ENCODE measurements at places on chromosomes 13 and 19. TPM values are rescaled to one million over a fixed set of nuclear protein-coding genes. Genes with fewer than 3 reads are reported as not detected.

SLC10A2 gene
- total RNA-seq = not detected

CASP14 gene
- not detected for total RNA-seq

OR7D2 gene
- under 0.01 TPM for total RNA-seq

ZNF177 gene
- total RNA-seq = 3.1 TPM

VSIG10L gene
- total RNA-seq = 0.17 TPM

DHDH gene
- not detected for total RNA-seq

PABPC3 gene
- total RNA-seq = 0.14 TPM

KLK6 gene
- total RNA-seq = not detected

ADAMTSL5 gene
- total RNA-seq = 0.19 TPM

STARD13 gene
- 27.1 TPM for total RNA-seq

TMEM205 gene
- 267 TPM for total RNA-seq

IZUMO4 gene
- 0.65 TPM for total RNA-seq

NCAN gene
- total RNA-seq = not detected

PTH2 gene
- total RNA-seq = not detected

ZNF677 gene
- total RNA-seq = 15.8 TPM

KLHL1 gene
- not detected for total RNA-seq

CTXN1 gene
- 4.6 TPM for total RNA-seq

TPTE2 gene
- total RNA-seq = not detected

RTBDN gene
- total RNA-seq = not detected

ZIK1 gene
- 6.1 TPM for total RNA-seq

LAIR2 gene
- not detected for total RNA-seq

SIGLEC12 gene
- not detected for total RNA-seq

CGB3 gene
- not detected for total RNA-seq

IL11 gene
- not detected for total RNA-seq

LGALS4 gene
- not detected for total RNA-seq

OR7D4 gene
- not detected for total RNA-seq

KLK10 gene
- 1.0 TPM for total RNA-seq

MTUS2 gene
- total RNA-seq = not detected

C1QTNF9B gene
- not detected for total RNA-seq

FBXO46 gene
- total RNA-seq = 7.8 TPM

ATP13A1 gene
- 36.8 TPM for total RNA-seq

FAM83E gene
- total RNA-seq = not detected

ARHGAP33 gene
- 4.7 TPM for total RNA-seq

DIAPH3 gene
- total RNA-seq = 8.7 TPM

SOX21 gene
- 0.37 TPM for total RNA-seq
